ENCODE measurements at places on chromosomes 6 and 20. TPM values are rescaled to one million over a fixed set of nuclear protein-coding genes. Genes with fewer than 3 reads are reported as not detected.

The PDYN gene
- total RNA-seq, result not detected

- no peak for DNase-seq
These were observed 54.5 kb upstream of the MRPS10 start for GRCh38 chr6:42271834-42272805.

The PNPLA1 gene
- not detected for total RNA-seq

DNA sequence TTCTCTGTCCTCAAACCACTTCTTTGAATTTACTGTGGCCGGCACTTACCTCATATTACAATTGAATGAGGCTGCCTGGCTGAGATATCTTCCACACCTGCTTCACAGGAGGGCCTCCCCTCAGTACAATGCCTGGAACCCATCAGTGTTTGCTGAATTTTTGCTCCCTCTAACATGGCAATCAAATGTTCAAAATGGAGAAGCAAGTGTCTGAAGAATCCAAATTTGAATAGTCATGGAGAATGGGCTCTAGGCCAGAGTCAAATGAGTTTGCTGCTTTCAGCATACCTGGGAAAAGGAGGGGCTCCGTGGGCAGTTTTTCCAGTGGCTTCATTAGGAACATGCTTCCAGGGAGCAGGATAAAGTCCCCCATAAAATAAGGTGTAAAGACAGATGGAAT lies 564.8 kb downstream of the UTRN start:
- no peak for DNase-seq

DNA sequence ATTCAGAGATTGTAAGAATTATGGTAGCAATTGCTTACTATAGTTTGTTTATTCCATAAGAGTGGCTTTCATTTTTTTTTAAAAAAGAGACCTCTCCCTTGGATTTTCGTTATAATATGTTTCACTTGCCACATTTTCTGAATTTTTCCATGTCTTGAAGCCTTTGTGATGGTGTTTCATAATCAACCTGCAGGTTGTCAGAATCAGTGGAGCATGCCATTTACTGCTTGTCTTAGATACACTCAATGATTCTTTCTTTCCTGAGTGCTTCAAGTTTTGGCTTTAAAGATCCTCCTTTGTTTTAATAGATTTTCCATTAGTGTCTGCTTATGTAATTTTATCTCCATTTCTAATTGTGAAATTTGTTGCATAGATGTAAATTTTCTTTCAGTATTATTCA lies 31.2 kb downstream of the KCNQ5 start:
- DNase-seq, result no peak

GRCh38 chr6:165906-166305 lies 126.4 kb upstream of the DUSP22 start:
- no peak for DNase-seq

- no peak for DNase-seq
These were observed 85.6 kb upstream of the CARMIL1 start for GRCh38 chr6:25193460-25194171.

- DNase-seq, result no peak
These were observed 10.1 kb downstream of the JARID2 start for GRCh38 chr6:15255909-15256395.
